CD4-positive, alpha-beta memory T cell (primary cell): ENCODE measurements at places on chromosomes 7 and 10.

GRCh38 chr7:33644489-33644888, 260.9 kb upstream of the BMPER start:
- no peak for DNase-seq

GRCh38 chr10:15879058-15879457, 18.8 kb upstream of the MINDY3 start:
- peak; percentile 30 for DNase-seq

- no peak for DNase-seq
Observed at GRCh38 chr7:103752995-103753394, 236.5 kb downstream of the RELN start.

DNA sequence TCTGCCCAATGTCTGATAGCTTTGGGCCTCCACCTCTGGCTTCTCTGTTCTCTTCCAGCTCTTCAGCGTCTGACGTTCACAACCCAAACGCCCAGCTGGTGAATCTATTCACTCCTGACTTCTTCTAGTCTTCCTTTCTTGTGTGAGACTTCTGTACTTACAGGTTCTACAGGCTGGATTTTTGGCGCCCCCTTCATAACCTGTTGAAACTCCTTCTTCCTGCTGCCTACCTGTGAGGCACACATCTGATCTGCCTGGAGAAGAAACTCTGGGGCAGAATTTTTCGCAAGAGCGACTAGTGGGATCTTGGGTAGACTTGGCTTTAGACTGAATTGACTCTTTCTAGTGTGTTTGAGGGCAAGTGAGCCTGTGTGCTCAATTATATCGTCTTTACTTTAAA, 249.3 kb downstream of the REEP3 start:
- no peak for DNase-seq

DNA sequence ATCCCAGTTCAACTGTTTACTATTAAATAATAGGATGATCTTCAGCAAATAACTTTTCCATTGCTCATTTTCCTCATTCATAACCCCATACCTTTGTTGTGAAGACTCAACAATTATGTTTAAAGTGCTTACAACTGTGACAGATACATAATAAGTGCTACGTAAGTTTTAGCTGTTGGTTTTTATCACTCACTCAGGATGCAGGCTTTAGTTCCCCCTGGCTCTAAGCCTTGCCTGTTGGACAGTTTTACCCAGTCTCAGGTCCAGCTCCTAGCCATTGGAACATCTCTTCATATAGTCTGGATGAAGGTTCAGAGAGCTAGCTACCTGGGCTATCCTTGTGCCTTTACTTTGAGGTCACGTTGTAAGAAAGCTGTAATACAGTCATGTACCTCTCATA, 353.2 kb downstream of the CRPPA start:
- DNase-seq, result no peak

DNA sequence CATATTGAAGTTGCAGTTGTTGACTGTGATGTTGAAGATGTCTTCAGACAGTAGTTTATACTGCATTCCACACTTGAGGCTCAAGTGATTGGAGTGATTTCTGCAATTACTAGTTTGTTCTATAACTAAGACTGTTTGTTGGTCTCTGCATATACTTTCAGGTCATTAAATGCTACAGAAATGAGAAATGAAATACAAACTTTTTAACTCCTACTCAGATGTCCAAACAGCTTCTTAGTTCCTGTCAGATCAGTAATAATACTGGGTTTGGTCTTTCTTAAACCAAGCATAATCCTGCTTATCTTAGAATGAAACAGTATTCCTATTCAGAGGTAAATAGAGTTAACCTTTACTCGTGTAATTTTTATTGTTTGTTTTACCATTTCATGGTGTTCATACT, 115.9 kb downstream of the CCNY start:
- DNase-seq, result no peak

GRCh38 chr10:15158972-15159371, 9.5 kb downstream of the NMT2 start:
- no peak for DNase-seq

GRCh38 chr7:73595358-73595757, 17.0 kb upstream of the TBL2 start:
- no peak for DNase-seq

GRCh38 chr10:97517778-97518300, 19.1 kb downstream of the UBTD1 start:
- DNase-seq, result no peak

DNA sequence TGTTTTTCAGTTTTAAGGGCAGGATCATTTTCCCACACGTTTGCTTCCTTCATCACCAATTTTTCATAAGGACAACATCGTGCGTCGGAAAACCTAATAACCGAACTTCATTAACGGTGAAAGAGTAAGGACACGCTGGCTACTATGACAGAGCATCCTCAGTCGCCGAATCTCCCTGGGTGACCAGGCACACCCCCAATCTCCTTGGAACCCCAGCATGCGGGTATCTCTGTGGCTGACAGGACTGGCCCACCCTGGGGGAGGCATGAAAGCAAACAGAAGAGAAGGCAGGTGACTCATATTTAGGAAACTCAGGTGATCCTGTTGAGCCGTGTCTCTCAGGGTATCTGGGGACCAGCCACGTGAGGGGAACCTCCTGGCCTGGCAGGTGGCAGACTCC, 134.2 kb downstream of the DIP2C start:
- no peak for DNase-seq

DNA sequence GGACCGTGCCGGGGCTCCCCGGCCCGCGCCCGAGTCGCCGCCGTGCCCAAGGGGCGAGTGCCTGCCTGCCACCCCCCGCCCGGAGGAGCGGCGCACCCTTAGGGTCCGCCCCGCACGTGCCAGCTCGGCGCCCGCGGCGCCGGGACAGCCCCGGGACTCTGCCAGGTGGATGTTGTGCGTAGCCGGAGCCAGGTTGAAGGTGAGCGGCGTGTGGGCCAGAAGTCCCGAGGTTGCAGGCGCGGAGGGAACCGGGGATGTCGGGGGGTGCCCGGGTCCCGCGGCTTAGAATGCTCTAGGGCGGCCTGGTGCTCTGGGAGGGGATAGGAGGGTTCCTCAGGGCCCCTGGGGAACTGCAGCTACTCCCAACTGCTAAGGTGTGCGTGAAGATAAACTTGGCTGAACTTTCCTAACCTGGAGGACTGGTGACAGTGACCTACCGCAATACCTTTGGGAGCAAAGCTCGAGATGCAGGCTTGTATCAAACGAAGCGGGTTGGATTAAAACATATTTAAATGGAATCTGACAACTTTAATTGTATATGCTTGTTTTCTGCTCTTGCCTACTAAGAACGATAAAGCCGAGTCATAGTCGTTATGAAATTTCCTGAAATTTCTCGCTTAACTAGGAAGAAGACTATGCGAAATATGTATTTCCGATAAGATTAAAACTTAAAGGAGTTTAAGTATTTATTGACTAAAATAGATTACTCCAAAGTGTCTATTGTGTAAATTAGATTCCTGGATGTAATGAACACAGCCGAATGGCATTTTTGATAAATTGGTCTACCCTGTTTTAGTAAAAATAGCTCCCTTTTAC, at the start of gene CUX1:
Gene CUX1 (plus strand): TSS at position 156 of the 816 bp plus-strand sequence. CDS start 14 bp downstream, at position 170.
- DNase-seq, result no peak

- no peak for DNase-seq
Observed at GRCh38 chr7:30434140-30434799, 44.3 kb downstream of the NOD1 start.

GRCh38 chr10:28082316-28082715, 83.4 kb upstream of the ODAD2 start:
- no peak for DNase-seq

DNA sequence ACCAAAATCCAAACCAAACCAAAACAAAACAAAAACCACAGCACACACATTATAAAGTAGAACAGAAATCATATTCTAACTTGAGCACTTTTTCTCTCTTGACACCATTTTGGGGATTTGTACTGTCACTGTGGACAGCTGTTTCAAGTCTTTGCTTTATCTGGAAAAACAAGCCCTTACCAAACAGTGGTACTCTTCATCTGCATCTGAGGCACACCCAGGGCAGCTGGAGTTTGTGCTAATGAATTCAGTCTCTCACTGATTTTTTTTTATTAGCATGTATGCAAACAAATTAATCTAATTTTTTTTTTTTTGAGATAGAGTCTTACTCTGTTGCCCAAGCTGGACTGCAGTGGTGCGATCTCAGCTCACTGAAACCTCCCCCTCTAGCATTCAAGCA, 171.4 kb downstream of the RAPGEF5 start:
- no peak for DNase-seq

DNA sequence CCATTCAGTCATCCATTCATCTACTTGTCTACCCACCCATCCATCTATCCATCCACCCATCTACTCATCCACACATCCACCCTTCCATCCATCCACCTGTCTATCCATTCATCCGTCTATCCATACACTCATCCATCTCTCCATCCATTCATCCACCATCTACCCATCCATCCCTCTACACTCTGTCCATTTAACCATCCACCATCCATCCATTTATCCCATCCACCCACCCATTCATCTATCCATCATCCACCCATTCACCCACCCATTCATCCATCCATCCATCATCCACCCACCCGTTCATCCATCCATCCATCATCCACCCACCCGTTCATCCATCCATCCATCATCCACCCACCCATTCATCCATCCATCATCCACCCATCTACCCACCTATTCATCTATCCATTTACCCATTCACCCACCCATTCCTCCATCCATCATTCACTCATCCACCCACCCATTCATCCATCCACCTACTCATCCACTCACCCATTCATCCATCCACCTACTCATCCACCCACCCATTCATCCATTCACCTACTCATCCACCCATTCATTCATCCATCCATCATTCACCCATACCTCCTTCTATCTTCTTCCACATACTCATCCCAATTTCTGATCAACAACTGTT, 39.3 kb upstream of the ELFN1 start:
- DNase-seq, result no peak

DNA sequence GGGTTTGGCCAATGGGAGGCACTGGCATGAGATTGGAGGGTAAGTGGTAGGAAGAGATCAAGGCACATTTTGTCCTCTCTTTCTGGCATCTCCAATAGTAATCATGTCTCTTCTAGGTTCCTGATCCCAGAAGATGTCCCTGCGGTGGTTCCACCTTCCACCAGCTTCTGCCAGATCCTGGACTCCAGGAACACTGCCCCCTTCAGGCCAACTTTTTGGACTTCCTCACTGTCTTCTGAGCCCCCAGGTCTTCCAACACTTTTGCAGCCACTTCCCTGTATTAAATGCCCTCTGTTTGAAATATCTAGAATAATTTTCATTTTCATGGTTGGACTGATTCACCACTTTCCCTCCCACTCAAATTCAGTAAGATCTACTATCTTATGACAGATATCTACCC, 60.9 kb downstream of the BAMBI start:
- DNase-seq, result no peak

- DNase-seq, result no peak
Observed at GRCh38 chr10:58574058-58574457, 61.4 kb downstream of the BICC1 start.

DNA sequence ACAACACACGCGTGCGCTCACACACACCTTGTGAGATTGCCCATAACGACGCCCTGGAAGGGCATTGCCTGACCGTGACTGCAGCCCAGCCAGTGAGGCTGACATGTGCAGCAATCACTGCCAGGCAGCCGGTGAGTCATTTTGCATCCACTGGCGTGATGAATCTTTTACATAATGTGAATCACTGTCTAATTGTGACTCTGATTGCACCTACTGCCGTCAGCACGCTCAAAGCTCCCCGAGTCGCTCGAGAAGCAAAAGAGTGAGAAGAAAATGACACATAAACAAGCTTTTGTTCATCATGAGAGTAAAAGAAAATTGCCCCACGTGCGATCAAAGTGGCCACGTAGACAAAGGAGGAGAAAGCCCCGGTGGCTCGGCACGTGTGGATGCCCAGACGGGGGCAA, 117.4 kb upstream of the PFKP start:
- DNase-seq, result no peak

GRCh38 chr7:68770649-68771048, 827.6 kb upstream of the AUTS2 start:
- no peak for DNase-seq

DNA sequence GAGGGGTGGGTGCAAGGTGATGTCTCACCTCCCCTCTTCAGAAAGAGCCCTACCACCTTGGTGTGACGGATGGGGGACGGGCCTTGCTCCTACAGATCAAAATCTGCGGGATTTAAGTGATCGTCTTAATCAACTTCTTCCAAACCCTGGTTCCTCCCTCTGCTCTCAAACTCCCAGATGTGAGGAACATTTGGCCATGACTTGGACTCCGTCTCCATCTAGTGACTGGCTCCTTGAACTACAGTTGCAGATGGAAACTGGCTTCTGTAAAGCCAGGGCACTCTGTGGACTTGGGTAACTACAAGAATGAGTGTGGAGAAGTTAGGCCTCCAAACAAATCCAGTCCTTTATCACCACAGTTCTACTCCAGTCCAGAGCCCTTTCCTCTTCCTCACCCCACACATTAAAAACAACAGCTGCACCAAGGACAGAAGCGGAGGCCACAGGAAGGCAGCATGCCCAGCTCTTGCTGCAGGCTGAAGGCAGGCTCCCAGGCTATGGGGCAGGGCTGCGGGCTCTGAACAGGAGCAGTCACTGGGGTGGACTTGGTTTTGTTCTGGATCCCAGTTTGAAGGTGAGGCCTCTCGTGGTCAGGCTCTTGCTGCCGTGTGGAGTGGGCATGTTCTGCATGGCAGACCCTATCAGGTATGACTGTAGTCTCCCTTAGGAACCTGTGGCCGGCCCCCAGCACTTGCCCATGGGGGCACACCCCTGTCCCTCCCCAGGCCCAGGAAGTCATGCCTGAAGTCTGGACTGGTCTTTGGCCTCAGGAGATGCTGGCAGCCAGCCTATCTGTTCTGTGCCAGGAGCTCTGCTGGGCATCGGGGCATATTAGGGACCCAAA, 79.4 kb downstream of the VWC2 start:
- no peak for DNase-seq

DNA sequence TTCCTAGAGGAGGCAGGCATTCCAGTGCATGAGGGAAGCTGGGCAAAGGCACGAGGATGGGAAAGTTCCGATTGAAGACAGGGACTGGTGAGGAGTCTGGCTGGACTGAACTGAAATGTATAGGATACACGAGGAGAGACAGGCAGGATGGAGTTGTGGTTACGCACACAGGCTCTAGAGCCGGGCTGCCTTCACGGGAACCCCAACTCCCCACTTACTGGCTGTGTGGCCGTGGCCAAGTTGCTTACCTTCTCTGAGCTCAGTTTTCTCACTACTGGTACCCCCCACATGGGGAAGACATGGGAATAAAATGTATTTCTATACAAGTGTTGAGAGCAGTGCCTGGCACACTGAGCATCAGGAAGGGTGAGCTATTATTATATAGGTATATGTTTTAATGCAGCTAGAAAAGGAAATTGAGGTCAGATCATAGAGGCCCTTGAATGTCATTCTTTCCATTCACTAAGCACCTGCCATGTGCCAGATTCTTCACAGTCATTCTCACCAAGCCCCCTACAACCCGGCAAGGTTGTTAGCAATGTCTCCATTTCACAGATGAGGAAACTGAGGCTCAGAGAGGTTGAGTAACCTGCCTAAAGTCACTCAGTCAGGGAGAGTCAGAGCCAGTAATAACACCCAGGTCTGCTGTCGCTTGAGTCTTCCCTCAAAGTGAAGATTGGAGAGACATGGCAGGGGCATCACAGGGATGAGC, 9.7 kb downstream of the CHST3 start:
- no peak for DNase-seq

GRCh38 chr7:157687158-157687557, 350.4 kb downstream of the DNAJB6 start:
- DNase-seq, result no peak
